ENCODE measurements at places on chromosomes 5 and 9. TPM values are rescaled to one million over a fixed set of nuclear protein-coding genes. Genes with fewer than 3 reads are reported as not detected.

DNA sequence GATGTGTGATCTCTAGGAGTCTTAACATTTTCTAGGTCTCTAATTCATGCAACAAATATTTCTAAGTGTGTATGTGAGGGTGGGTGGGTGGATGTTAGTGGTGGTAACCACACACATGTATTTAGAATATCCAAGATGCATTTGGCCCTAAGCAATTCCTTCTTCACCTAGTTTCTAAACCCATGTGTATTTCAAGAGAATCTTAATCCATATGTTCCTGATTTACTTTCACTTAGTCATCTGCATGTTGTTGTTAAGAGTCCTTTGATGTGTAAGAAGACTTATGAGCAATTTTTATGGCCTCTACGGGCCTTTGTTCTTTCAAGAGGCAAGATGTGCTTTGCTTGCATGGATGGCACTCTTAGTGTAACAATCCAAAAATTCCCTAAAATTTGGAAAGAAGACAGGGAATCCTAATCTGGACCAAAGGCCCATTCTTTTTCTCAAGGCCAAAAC is 282.6 kb downstream of the SPATA31D1 start:
- no peak for DNase-seq

Gene LOX
- 0.79 TPM for total RNA-seq

- DNase-seq: no peak
Observed at GRCh38 chr5:151128817-151129216, 28.8 kb downstream of the ANXA6 start.

DNA sequence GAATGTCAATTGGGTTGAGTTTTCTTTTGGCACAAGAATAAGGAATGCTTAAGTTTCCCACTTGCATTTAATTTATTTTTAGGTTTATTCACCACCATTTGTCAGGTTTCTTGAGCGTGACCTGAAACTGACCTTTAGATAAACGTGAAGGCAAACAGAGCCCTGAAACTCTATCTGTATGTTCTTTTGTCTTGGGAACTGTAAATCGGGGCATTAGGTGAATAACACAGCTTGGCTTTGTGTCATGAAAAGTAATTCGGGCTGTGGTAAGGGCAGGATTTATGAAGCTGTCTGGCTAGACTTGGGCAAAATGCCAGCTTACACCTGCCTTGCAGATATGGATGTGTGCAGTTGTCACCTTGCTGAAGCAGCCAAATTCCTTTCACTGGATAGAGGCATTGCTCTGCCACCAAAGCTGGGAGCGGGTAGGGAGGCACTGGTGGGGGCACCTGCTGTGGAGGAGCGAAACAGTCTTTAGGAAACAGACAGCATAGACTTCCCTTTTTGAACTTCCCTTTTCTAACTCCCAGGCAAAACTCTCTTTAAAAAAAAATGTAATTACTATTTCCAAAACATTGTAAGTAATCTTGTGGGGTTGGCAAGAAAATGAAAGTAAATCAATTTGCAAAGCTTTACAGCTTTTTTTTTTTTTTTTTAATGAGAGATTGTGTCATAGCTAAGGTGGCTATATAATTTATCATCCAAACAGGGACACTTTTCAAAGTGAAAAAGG is 545.2 kb downstream of the CSNK1G3 start:
- no peak for DNase-seq

- no peak for DNase-seq
Observed at GRCh38 chr5:16666883-16667398, 50.1 kb upstream of the RETREG1 start.

- no peak for DNase-seq
Observed at GRCh38 chr5:75324791-75325190, 12.2 kb upstream of the HMGCR start.

GRCh38 chr9:91298311-91298710 is 63.4 kb downstream of the AUH start:
- DNase-seq: no peak

GRCh38 chr9:19976226-19976625 is 187.4 kb upstream of the SLC24A2 start:
- DNase-seq: no peak

- DNase-seq: peak; percentile 91
Observed at GRCh38 chr9:137034709-137035506, 3.0 kb upstream of the FUT7 start.

DNA sequence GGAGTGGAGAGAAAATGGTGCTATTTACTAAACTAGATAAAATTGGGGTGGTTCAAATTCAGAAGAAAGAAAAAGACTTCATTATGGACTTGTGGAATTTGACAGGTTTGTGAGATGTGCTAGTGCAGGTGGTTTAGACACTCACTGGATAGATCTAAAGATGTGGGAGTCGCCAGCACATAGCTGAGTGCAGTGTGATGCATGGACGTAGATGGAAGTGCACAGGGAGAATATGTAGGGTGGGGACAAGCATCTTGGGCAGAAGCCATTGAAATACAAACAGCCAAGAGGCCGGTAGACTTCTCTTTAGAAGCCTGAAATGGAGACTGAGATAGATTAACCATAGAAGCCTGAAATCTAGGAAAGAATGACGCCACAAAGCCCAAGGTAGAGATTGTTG is 10.7 kb downstream of the HAPLN1 start:
- DNase-seq: no peak

DNA sequence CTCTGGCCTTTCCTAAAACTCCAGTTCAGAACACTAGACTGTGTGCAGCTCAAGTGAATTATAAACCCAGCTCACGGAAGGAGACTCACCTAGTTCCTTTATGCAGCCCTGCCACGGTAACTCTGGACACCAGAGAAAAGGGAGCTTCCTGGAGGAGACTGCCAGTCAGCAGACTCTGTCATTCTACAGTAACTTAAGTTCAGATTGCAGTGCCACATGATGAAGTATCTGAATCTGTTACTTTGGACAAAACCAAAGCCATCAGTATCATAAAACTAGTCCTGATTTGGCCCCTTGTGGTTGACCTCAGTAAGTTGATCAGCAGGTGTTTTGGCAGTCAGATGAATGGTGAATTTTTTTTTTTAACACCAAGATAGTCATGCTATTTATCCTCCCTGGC is 2.7 kb downstream of the MTRR start:
- no peak for DNase-seq

DNA sequence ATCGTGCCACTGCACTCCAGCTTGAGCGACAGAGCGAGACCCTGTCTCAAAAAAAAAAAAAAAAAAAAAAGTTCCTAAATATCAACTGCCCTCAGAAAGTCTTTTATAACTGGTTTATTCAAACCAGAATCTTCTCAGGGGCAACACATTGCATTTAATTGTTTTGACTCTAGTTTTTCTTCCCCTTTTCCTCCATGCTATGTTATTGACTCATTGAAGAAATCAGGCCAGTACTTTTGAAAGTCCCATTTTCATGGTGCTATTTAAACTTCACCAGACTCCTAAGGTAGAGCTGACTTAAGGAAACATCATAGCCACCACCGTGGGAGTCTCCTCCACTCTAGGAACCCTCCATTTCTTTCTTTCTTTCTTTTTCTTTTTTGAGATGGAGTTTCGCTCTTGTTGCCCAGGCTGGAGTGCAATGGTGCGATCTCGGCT is 83.1 kb upstream of the IL6ST start:
- DNase-seq: no peak

DNA sequence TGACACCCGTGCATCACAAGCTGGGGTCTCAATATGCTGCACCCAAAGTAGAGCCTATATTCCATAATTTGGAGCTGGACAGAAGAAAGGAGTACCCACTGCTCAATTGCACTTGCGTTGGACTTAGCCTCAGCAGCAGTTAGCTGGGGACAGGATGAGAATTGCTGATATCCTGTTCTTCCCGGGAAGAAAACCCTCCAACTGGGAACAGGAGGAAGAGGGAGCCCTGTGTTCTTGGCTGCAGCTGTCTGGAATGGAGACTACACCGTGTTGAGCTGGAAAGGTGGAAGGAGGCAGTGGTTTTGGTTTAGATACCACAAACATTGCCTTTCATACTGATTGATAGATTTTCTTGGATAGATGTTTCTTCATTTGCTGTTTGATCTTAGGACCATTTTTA is 24.6 kb downstream of the CNTLN start:
- DNase-seq: peak; percentile 26

DNA sequence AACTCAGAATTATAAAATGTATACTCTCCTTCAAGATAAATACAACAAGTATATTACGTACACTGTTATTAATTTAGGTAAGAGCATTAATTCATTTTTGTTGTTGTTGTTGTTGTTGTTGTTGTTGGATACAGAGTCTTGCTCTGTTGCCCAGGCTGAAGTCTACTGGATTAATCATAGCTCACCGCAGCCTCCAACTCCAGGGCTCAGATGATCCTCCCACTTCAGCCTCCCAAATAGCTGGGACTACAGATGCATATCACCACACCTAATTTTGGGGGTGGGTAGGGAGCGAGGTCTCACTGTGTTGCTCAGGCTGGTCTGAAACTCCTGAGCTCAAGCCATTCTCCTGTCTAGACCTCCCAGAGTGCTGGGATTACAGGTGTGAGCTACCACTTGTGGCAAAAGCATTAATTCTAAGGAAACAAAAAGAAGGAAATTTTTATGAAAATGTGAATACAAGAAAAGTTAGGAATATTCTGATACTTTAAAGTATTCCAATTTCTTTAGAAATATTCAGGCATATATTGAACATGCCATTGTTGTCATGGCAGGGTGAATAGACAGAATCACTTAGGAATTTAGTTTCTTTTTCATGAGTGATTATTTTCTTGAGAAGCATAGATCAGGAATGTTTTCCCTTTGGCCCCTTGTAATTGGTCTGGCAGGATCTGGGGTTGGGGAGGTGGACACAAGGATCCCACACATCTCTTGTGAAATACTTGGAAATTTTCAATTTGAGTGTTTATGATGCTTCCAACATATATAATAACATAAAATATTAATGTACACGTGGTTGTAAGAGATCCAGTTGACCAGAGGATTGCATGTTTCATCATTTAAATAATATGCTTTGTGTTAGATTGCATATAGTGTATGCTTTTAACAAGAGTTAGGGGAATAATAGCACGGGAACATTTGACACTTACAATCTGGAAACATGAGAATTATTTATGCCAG is 263.6 kb downstream of the FANCC start:
- DNase-seq: no peak

GRCh38 chr9:97529363-97530076 is 28.1 kb downstream of the TMOD1 start:
- DNase-seq: no peak

DNA sequence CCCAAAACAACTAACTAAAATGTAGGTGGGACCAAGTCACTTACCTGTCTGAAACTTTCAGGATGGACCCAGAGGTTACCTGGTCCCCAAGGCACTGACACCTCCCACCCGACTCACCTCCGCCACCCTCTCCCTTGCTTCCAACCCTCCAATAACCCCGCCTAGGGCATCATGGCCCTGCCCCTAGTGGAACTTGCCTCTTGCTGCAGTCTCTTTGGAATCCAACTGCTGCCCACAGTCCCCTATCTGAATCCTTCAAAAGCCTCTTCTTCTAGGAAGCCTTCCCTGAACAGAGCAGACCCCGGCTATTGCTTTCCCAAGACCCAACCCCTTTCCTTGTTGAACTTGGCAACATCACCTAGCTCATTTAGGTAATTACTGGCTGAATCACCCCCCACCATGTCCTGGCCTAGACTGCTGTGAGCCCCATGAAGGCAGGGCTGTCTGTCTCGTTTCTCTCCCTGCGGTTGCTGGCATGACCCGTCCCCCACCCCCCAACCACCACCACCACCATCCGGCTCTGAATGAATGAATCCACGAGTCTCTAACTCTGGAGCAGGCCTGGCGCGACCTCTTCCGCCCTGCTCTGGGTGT is 9.4 kb downstream of the CRB2 start:
- peak; percentile 76 for DNase-seq

DNA sequence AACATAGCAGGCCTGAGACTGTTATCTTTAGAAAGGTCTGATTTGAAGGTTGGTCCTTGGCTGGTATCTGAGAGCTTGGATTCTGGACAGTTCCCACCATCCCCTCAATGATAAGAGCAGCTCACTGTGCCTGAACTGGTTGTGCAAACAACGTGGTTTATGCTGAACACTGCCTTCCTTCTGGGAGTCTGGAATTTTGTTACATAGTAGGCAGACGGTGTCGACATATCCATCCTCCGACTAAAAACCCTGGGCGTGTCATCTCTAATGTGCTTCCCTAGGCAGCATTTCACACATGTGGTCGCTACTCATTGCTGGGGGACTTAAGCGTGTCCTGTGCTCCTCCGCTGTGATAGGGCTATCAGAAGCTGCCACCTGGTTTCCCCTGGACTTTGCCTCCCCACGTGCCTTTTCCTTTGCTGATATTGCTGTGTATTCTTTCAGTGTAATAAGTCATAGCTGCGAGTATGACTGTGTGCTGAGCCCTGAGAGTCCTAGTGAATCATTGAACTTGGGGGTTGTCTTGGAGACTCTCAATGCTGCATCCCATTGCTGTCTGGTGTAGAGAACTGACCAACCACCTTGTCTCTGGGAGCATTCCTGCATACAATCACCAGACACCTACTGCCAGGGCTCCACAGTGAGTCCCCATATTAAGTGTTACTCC is 119.1 kb upstream of the TBC1D2 start:
- DNase-seq: no peak
